ENCODE measurements at places on chromosomes 7 and 10.

GRCh38 chr10:865257-865656 is 66.2 kb downstream of the LARP4B start:
- no peak for DNase-seq

DNA sequence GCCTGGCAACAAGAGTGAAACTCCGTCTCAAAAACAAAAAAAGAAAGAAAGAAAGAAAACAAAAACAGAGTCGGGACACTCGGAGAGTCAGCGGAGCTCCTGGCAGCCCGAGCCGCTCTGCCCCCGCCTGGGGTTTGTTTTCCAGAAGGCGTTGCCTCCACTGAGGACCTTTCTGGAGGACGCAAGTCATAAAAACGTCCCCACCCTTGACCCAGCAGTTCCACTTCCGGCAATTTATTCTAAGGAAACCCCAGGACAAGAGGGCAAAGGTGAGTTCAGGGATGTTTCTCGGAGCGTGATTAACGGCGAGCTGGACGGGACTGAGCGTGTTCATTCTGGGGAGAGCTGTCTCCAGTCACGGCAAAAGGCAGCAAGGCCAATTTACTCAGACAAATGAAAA is 27.0 kb upstream of the SUN1 start:
- no peak for DNase-seq

DNA sequence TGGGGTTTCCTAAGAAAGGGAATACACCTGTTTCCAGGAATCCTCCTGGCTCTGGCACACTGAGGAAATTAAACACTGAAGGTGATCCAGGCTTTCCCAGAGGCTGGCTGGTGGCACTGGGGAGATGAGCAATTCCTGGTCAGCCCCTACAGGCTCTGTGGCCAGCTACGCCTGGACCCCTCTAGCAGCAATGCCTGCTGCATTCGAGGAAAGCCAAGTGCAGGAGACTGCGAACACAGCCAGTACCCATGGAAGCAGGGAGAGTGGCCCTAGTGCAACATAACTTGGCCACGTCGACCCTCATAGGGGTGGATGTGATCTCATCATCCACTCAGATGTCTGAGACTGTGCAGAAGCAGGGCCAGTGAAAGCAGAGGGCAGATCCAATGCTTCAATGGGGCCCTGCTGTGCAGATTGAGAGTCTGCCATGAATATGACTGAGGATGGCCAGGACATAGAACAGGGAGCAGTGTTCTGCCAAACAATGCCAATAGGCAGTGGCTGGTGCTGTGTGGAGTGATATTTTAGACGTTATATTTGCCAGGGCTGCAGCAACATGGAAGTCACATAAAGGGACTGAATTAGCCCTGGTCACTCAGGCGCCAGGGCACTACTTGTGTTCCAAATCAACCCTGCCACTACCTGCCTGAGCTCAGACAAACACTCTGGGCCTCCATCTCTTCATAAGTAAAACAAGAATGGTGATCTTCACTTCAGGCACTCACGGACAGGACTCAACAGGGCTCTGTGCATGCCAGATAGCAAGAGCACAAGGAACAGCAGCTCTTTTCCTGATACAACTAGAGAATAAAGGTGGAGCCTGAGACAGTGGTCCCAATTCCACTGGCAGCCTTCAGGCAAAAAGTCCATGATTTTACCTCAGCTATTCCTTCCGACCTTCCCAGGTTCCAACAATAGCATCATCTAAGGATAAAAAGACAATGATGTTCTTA is 2.4 kb downstream of the ZNF488 start:
- DNase-seq, result no peak

GRCh38 chr10:69965086-69965485 is 87.6 kb upstream of the MACROH2A2 start:
- no peak for DNase-seq

- DNase-seq, result peak; percentile 75
Observed at GRCh38 chr7:102433219-102434038, at the start of gene ORAI2. ORAI2 (plus strand) TSS chr7:102433575; CDS start chr7:102438957, 5,382 bp downstream.

DNA sequence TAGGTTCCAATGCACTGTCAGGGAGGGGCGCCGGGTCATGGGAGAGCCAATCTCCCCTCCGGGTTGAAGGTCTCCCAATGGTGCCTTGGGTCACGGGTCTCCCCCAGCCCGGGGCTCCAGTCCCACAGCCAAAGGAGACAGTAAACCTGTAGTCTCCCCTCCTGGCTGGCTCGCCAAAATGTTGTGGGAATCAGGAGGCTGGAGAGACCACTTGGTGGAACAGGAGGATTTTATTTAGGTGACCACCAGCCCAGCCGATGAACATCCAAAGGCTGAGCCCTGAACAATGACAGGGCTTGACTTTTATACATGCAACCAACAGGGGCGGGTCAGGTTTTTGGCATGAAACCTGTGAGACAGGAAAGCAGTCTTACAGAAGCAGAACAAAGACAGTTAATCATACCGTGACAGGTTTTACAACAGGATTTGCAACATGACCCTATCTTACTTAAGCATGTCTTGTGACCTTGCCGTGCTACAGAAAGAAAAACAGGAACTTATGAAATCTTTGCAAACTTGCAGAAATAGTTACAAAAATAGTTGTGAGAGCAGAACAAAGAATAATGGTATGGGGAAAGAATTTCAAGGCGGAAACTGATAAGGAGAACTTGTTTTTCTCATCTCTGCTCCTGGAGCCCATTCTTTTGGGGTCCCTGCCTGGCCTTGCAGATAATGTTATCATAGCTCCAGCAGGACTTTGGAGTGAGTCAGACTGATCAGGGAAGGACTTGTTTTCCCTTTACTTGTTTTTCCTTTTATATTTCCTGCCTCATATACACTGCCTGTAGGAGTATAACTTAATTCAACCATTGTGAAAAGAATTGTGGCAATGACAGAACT is 7.1 kb downstream of the ERV3-1 start:
- DNase-seq, result no peak

DNA sequence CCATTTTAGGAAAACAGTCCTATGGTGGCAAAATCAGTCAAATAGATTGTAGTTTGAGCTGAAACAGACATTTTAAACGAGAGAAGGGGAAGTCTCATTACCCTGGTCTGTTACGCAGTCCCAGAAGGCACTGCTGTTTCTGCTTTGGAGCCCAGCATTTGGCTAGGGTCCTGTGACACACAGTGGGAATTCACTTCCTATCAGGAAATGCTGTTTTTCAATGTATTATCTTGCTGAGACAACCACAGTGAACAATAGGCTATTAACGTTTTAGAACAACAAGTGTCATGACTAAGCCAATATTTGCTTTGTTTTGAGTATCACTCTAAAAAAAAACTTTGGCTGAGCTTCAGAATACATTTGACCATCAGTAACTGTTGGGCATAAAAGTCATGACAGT is 74.1 kb downstream of the ADD3 start:
- no peak for DNase-seq

DNA sequence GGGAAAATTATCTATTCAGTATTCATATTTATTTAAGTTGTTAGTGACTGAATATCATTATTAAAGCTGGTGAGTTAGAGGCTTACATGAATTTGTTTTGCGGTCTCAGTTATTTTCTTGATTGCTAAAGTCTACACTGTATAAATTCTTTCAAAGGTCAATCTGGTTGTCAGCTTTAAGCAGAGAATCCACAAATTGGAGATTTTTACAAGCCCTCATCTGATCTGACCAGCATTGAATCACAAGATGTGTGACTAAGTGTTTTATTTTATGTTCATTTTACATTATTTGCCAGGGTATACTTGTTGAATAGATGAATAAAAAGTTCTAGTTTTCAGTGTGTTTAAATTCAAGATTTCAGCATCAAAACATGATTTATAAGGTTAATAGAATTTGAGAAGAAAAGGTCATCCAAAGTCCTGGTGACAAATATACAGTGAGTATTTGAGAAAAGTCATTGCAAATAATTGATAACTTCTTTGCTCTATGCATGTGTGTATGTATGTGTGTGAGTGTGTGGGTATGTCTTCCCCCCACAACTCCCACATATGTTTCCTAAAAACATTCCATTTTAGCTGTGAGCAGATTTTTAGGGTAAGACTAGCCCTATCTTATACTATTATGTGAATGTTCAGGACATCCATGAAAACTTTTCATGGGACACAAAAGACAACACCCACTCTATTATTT is 4.4 kb downstream of the SEMA3A start:
- no peak for DNase-seq

DNA sequence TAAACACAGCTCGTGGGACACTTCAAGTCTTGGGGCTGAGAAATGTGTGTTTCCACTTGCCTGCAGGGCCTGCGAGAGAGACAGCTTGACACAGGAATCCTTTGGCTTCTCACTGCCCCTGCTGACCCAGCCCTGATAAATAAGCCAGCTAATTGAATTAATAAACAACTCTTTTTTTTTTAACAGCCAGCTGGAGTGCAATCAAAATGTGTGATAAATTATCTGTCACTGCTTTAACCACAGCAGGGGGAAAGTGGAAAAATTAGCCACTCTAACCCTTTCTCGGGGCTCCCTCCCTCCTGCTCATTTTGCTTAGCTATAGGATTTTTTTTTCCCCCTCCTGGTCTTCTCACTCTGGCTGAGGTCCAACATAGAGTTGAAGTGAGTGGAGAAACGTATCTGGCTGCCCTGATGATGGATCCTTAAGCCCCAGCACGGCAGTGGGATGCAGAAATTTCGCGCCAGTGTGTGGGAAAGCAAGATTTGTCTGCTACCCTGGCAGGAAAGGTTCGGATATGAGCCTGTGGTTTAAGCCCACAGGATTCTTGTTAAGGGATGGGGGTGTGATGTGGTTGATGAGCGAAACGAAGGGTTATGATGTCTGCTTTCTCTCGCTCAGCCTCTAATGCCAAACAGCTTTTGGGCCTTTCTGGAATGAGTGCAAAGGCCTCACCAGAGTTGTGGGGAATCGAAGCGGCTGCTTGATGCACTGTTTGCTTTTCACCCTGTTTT is 173.8 kb downstream of the TRIL start:
- DNase-seq, result no peak

DNA sequence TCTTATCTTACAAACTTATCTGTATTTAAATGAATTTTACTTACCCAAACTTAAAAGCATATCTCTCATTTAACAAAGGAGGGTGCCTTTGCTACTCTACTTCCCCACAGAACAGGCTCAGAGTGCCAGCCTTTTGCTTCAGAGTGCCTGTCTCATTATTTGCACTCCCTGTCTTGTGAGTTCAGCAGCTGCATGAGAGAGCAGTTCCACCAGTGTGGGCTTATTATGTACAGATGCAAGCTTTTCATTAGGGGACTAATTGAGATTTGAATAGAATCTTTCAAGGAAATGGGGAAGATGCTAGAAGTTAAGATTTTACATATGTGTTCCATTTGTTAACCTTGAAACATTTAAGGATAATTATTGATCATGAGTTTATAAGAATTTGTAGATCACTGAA is 310.2 kb upstream of the LRRN3 start:
- no peak for DNase-seq

DNA sequence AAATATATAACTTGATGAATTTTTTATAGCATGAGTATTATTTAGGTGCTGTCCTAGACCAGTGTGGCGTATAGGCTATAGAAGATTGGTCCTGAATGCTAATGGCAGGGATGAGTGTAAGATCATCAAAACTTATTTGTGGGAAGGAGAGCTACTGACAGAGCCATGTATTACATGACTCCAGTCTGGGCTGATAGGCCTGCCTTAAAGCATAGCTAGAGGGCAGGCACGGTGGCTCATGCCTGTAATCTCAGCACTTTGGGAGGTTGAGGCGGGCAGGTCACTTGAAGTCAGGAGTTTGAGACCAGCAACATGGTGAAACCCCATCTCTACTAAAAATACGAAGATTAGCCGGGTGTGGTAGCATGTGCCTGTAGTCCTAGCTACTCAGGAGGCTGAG is 198.1 kb upstream of the KLF14 start:
- no peak for DNase-seq

DNA sequence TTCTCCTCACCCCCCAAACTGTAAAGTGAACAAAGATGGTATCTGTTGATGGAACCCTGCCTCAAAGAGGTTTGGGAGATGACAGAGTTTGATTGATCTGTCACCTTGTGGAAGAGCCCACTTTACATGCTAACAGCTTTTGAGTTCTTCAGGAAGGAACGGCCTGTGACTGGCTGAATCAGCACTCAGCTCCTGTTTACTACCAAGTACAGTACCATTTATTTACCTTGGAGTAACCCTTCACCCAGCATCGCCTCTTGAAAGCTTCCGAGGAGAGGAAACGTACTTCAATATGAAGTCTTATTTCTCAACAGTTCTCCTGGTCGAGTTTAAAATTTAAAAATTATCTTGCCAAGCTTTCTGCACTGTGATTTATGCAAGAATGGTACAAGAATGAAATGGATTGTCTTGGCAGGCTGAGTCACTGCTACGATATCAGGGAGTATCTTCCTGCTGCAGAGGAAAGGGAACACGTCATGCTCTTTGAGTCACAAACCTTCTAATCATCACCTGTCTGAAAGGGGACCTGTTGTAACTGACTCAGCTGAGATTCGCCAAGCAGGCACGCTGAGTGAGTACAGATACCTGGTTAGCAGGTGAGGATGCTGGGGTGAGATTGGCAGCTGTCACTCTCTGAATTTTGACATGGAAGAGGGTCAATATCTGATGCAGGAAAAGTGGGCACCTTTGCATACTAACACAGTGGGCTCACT is 30.1 kb downstream of the KLF6 start:
- DNase-seq, result no peak

GRCh38 chr7:3888096-3888495 is 587.0 kb downstream of the SDK1 start:
- DNase-seq, result no peak

- DNase-seq, result no peak
Observed at GRCh38 chr10:44195112-44196007, 189.5 kb downstream of the CXCL12 start.

DNA sequence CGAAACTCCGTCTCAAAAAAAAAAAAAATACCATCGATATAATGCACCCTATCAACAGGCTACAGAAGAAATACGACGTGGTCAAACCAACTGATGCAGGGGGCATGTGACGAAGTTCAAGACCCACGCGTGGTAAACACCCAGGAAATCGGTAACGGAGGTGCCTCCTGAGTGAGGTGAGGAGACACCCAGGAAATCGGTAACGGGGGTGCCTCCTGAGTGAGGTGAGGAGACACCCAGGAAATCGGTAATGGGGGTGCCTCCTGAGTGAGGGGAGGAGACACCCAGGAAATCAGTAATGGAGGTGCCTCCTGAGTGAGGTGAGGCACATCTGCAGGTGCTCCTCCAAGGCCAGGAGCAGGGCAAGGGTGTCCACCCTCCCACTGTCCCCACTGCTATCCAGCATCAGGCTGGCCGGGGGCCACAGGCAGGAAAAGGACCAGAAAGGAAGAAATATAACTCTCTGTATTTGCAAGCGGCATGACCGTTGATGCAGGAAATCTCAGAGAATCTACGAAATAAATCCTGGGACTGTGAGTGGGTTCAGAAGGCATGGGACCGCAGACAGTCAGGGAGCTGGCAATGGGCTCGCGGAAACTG is 10.7 kb upstream of the GPR146 start:
- no peak for DNase-seq

DNA sequence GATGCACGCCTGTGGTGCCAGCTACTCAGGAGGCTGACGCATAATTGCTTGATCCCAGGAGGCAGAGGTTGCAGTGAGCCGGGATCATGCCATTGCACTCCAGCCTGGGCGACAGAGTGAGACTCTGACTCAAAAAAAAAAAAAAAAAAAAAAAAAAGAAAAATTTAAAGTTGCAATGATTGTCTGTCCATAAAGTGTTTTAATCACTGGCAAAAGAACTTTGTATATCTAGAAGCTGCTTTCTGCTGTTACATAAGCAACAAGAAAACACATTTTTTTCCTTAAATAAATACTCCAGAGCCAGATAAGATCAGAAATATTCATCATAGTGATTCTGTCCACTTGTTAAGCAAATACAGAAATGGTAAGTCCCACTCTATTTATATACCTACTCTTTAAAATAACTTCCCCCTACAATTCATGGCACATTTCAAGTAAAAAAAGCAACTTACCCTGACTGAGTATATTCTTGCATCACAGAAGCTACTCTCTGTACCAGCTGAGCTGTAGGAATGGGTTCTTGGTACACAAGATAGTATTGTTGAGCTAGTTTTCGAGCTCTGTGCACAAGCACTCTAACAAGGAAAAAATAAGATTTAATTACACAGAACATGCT is 7.6 kb downstream of the PSMA2 start:
- DNase-seq, result no peak
